ENCODE measurements at places on chromosomes 13 and 19. TPM values are rescaled to one million over a fixed set of nuclear protein-coding genes. Genes with fewer than 3 reads are reported as not detected.
A peak's percentile ranks its signal among the peaks of the same experiment; 100 is the strongest.

DNA sequence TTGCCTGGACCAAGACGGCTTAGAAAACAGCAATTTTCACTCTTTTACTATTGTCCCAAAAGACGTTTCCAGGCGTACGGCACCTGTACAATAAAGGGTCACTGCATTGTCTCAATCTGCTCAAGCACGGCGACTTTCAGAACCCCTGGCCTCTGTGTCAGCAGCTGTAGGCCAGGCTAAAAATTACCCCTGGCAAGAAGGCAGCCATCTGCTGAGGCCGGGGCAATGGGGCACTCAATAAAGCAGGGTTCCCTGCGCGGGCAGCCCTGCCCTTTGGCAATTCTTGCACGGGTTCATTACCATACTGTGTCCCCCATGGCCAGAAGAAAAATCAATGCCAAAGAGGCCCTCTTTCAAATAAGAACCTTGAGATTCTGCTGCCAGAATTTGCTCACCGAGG, 52.1 kb downstream of the STK24 start:
- DNase-seq, result no peak
- no peaks in the 10 kb centered on the region for H3K27me3 ChIP-seq
- no peak overlapping the region for H3K27ac ChIP-seq
- H3K36me3 ChIP-seq, result no peaks in the 10 kb centered on the region

KCNRG gene
- total RNA-seq, result 0.98 TPM

PRSS57 gene
- not detected for total RNA-seq

DNA sequence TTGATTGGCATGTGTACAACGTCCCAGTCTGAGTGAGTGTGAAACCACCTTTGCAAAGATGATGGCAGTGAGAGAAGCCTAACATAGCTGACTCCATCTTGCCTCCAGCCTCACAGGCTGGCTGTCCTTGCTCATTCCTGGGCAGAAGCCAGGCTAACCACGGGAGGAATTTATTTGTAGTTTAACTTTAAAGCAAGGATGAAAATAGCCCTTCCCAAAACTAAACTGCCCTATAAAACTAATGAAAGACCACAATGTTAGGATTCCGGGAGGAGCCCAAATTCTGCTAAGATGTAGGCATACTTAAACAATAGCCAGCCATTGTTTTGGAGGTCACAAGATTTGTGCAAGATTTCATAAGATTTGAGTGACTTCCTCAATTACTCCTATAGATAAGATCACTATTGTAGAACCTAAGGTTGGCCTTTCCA, 96.6 kb upstream of the LSM14A start:
- H3K36me3 ChIP-seq, result no peaks in the 10 kb centered on the region
- no peaks in the 10 kb centered on the region for H3K4me1 ChIP-seq
- H3K27me3 ChIP-seq, result peaks cover 7% of the 10 kb centered on the region
- DNase-seq, result no peak

FAM124A gene
- 29.5 TPM for total RNA-seq

HRC gene
- total RNA-seq, result 2.4 TPM

GAMT gene
- 86.3 TPM for total RNA-seq

DNA sequence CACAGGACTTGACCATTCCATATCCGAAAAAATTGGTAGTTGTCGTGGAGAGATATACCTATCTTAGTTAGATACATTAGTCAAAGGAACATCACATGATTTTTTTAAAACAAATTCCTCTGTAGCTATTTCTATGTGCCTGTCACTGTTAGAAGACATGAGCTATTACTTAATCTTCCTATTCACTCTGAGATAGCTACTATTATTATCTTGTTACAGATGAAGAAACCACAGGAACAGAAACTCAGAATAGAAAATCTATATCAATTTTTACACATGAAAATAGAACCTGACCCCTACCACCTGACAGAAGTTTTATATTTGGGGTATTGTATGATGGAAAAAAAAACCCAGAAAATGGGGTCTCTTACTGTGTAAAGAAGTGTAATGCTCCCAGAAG, 68.9 kb upstream of the TDRD3 start:
- no peak for DNase-seq
- no peaks in the 10 kb centered on the region for H3K27me3 ChIP-seq
- H3K36me3 ChIP-seq, result no peaks in the 10 kb centered on the region
- H3K4me3 ChIP-seq, result no peak overlapping the region

DNA sequence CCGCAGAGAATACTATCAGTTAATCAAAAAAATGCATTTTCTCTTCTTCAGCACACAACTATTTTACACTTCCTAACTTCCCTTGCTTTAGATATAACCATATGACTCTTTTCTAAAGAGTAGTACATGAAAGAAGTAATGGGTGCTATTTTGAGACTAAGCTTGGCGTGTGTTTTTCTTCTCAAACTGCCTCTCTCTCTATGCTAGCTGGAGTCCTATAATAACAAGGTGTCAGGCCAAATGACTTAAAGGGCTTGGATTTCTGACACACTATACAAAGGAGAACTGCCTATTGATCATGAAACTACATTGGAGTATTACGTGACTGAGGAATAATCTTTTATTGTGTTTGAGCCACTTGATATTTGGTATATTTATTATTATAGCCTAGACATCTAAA, 1330.1 kb upstream of the SPRY2 start:
- no peaks in the 10 kb centered on the region for H3K4me1 ChIP-seq
- no peak for DNase-seq

MBD3L2 gene
- not detected for total RNA-seq

- H3K27ac ChIP-seq, result no peak overlapping the region
- no peak for DNase-seq
- H3K36me3 ChIP-seq, result no peaks in the 10 kb centered on the region
- peak overlapping the region; percentile 38 for H3K4me3 ChIP-seq
- peaks cover 14% of the 10 kb centered on the region for H3K4me1 ChIP-seq
Measured at GRCh38 chr13:110811771-110812120, 98.2 kb downstream of the ING1 start.

- H3K27ac ChIP-seq, result no peak overlapping the region
- DNase-seq, result no peak
- no peak overlapping the region for H3K4me3 ChIP-seq
Measured at GRCh38 chr13:111881700-111882099, 185.2 kb upstream of the SOX1 start.

GRCh38 chr19:54552913-54553310, 20.7 kb upstream of the LILRA2 start:
- DNase-seq, result no peak
- H3K27me3 ChIP-seq, result no peaks in the 10 kb centered on the region
- no peaks in the 10 kb centered on the region for H3K4me1 ChIP-seq
- H3K36me3 ChIP-seq, result no peaks in the 10 kb centered on the region
- no peak overlapping the region for H3K27ac ChIP-seq

DNA sequence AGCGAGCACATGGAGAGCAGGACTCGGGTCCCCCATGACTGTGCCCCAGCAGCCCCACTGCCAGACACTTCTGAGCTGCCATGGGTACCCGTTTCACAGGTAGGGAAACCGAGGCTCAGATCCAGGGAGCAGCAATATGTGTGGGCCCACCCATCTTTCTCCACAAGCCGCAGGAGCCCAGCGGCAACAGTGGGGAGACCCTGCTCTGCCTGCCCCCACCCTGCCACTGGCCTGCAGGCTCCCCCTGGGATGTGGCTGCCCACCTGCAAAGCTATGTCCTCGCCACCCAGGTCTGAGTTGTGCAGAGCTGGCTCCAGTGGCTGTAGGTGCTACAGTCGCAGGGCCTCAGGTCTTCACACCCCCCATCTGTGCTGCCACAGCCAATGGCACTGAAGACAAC, 50.6 kb upstream of the C1QTNF9B start:
- H3K4me1 ChIP-seq, result no peaks in the 10 kb centered on the region
- H3K27me3 ChIP-seq, result no peaks in the 10 kb centered on the region
- H3K36me3 ChIP-seq, result no peaks in the 10 kb centered on the region

ZNF208 gene
- total RNA-seq, result 3.1 TPM

MISP gene
- 0.20 TPM for total RNA-seq

DNA sequence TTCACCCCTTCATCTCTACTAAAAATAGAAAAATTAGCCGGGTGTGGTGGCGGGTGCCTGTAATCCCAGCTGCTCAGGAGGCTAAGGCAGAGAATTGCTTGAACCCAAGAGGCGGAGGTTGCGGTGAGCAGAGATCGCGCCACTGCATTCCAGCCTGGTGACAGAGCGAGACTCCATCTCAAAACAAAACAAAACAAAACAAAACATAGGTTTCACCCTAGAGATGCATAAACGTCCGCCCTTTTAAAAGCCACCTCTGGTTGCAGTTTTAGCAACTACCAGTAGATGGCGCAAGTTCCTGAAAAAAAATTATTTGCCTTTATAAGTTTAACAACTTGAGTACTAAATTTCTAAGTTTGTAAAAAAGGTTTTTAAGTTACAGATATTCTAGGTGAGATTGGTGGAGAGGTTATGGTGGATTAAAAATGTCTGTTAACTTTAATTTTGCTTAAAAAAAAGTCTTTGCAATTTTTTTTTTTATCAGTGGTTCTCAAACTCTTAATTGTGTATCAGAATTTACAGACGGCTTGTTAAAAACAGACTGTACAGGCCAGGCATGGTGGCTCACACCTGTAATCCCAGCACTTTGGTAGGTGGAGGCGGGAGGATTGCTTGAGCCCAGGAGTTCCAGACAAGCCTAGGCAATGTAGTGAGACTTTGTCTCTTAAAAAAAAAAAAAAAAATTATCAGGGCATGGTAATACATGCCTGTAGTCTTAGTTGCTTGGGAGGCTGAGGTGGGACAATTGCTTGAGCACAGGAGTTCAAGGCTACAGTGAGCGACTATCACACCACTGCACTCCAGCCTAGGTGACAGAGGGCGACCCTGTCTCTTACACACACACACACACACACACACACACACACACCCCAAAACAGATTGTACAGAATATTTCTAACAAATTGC, 42.1 kb downstream of the NAA16 start:
- H3K27me3 ChIP-seq, result no peaks in the 10 kb centered on the region
- no peaks in the 10 kb centered on the region for H3K4me1 ChIP-seq
- peak; percentile 41 for DNase-seq
- H3K36me3 ChIP-seq, result no peaks in the 10 kb centered on the region

DNA sequence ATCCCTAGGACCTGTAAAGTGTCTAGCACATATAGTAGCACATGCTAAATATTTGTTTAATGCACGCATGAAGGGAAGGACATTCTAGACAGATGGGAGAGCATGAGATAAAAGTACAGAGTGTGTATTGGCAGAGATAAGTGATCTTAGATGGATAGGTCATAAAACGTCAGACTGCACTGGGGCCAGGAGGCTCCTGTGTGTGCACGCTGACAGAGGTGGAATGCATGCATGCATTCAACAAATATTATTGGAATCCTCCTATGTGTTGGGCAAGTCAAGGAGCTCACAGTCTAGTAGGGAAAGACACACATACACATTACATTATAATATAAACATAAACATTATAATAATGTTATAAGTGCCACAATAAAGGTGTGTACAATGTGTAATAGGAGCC, 73.3 kb downstream of the FGF9 start:
- H3K4me3 ChIP-seq, result no peak overlapping the region
- H3K27me3 ChIP-seq, result no peaks in the 10 kb centered on the region
- no peak overlapping the region for H3K27ac ChIP-seq

ERCC2 gene
- total RNA-seq, result 18.0 TPM

DNA sequence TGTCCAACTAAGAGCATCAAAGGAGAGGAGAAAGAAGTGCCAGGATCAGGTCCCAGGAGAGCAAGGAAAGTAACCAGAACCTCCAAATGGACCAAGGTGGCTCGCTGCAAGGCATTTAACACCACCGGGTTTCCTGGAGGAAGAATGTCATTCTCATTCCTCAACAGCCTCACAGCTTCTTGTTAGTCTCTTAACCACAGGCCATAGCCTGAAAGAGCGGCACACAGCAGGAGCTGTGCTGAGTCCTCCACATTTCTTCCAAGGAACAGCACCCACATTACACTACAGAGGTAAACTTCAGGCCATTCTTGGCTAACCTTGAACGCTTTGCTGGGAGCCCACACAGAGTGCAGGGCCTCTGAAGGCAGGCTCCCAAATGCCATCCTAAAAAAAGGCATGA, 23.6 kb downstream of the DOCK9 start:
- H3K4me1 ChIP-seq, result no peaks in the 10 kb centered on the region
- no peak overlapping the region for H3K4me3 ChIP-seq
- no peak overlapping the region for H3K27ac ChIP-seq
- peaks cover 21% of the 10 kb centered on the region for H3K36me3 ChIP-seq

DNA sequence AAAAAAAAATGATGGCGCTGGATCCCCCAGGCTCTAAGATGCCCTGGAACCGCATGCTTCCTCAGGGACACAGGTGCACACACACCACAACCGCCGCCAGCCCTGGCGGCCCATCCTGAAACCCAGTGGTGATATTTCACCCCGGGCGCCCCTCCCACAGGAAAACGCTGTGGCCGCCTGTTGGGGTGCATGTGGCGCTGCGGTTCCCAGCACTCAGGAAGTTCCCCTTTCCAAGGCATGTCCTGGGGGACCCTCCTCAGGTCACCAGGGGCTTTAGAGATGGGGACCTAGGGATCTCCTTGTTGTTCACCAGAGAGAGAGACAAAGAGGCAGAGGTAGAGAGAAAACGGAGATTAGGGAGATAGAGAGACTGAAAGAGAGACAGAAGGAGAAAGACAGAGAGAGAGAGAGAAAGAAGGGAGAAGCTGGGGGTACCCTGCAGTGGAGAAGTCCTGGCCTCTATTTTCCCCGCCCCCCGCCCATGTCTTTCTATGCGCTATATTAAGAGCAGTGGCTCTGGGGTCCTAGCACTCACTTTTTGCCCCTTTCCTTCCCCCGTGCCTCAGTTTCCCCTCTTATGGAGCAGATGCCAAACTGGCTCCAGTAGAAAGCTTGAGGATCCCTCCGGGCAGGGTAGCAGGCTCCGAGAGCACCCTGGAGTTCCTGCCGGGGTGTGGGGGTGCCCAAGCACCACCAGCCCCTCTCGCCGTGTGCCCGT, 2.3 kb downstream of the ADGRE2 start:
- H3K4me1 ChIP-seq, result no peaks in the 10 kb centered on the region
- peak overlapping the region; percentile 23 for H3K4me3 ChIP-seq
- H3K27me3 ChIP-seq, result no peaks in the 10 kb centered on the region

DNA sequence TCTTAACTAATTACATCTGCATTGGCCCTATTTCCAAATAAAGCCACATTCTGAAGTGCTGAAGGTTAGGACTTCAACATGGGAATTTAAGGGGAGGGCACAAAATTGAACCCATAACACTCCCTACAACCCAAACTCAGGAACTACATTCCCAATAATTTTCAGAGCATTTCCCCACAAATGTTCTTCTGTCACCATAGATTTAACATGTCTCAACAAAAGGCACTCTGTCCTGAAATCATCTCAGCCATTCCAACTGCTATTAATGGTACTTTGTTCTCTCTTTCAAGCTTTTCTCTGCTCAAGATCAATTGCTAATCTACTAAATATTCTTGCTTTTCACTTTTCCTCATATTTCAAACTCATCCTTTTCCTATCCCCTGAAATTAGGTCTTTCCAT, 74.0 kb upstream of the SOX1 start:
- H3K4me3 ChIP-seq, result no peak overlapping the region
- H3K4me1 ChIP-seq, result no peaks in the 10 kb centered on the region
- no peak overlapping the region for H3K27ac ChIP-seq
- no peaks in the 10 kb centered on the region for H3K36me3 ChIP-seq
- H3K27me3 ChIP-seq, result no peaks in the 10 kb centered on the region
- no peak for DNase-seq

All from tibial nerve (tissue), 4 donors.